Stimulated activated CD8-positive, alpha-beta memory T cell treated with anti-CD3 and anti-CD28 coated beads, Interleukin-2, amount 100 ng/mL, for 1 hour (primary cell): ENCODE measurements at places on chromosomes 7 and 10.

DNA sequence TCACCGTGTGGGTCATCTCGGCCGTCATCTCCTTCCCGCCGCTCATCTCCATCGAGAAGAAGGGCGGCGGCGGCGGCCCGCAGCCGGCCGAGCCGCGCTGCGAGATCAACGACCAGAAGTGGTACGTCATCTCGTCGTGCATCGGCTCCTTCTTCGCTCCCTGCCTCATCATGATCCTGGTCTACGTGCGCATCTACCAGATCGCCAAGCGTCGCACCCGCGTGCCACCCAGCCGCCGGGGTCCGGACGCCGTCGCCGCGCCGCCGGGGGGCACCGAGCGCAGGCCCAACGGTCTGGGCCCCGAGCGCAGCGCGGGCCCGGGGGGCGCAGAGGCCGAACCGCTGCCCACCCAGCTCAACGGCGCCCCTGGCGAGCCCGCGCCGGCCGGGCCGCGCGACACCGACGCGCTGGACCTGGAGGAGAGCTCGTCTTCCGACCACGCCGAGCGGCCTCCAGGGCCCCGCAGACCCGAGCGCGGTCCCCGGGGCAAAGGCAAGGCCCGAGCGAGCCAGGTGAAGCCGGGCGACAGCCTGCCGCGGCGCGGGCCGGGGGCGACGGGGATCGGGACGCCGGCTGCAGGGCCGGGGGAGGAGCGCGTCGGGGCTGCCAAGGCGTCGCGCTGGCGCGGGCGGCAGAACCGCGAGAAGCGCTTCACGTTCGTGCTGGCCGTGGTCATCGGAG lies 1.8 kb downstream of the ADRA2A start:
- no peak for DNase-seq

- no peak for DNase-seq
Observed at GRCh38 chr10:10830293-10830986, 187.2 kb upstream of the CELF2 start.

- DNase-seq, result no peak
Observed at GRCh38 chr10:125135771-125136035, 24.7 kb downstream of the CTBP2 start.

DNA sequence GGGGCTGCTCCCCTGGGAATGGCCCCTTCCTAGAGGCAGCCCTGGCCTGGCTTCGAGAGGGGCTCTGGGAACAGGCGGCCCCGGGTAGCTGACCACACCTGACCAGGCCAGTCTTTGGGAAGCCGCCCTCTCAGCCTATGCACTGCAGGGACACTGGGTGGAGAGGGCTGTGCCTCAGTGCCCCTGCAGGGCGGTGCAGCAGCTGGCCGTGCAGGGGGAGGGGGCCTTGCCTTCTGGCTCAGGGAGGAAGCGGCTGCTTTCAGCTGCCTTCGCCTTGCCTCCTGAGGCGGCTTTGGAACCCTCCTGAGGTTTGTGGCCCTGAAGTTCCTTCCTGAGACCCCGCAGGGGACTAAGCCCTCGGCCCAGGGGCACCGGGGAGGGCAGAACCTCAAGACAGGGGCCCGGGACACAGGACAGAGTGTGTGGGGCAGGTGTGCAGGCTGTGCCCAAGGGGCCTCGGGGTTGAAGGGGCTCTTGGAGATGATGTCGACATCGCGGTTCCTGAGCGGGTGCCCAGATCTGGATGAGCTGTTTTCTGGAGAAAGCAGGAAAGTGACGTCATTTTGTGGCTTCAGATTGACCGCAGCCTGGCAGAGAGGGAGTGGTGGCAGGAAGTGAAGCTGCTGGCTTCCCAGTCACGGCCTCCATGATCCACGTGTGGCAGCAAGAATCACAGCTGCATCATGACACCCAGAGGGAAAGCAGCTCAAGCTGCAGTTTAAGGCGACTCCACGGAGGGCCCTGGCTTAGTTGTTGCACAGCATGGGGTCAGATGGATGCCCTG lies 17.7 kb downstream of the ADAM8 start:
- peak; percentile 66 for DNase-seq

GRCh38 chr10:36534471-36535002 lies 590.9 kb upstream of the ANKRD30A start:
- no peak for DNase-seq
